Glutamatergic neuron (in vitro differentiated cells): ENCODE measurements at places on chromosomes 6 and 20. TPM values are rescaled to one million over a fixed set of nuclear protein-coding genes. Genes with fewer than 3 reads are reported as not detected.

- no peak for DNase-seq
Measured at GRCh38 chr6:110560239-110561007, 84.0 kb upstream of the SLC22A16 start.

DNA sequence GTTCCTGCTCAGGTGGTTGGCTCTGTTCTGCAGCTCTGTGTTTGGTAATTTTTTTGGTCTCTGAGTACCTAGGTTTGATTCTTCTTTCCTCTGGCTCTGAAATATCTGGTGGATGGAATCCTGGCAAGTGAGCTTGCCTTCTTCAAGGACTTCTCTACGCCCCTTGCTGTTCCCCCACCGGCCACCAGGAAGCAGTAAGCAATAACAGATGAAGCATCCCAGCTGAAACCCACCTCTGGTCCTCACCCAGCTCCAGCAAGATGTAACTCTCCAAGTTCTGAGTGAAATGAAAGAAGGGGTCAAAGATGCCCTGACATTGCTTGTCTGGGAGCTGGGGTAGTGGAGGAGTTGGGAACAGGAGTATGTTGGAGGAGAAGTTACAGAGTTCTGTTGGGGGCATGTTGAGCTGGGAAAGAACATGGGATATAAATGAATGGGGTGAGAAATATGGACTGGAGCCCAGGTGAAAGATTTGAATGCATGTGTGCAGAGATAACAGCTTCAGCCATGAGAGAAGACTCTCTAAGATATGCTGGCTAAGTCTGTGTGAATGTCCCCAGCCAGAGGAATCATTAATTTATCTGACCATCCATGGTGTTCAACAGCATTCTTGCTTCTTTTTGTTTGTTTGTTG is 51.3 kb upstream of the GLP1R start:
- DNase-seq: peak; percentile 80

ANGPT4 gene
- total RNA-seq: 0.22 TPM

GRCh38 chr6:91719414-91719813 is 1132.5 kb upstream of the MAP3K7 start:
- DNase-seq: no peak

HSPA12B gene
- 0.44 TPM for total RNA-seq

GRCh38 chr6:13834790-13835189 is 20.4 kb upstream of the MCUR1 start:
- DNase-seq: no peak

DNA sequence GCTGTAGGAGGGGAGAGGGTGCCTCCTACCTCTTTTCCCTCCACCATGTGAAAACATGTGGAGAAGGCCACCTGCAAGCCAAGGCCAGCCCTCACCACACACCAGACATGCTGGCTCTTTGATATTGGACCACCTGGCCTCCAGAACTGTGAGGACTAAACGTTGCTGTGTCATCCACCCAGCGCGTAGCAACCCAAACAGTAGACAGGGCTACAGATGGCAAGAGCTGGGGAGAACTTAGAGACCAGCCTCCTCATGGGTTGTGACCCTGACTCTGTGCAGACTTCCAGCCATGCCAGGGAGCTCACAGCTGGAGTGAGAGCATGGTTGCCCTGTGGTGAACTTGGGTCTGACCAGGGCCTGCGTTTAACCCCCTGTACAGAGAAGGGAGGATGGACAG is 195.9 kb upstream of the CST7 start:
- DNase-seq: no peak

CRIP3 gene
- 0.69 TPM for total RNA-seq

GSTA1 gene
- not detected for total RNA-seq

- DNase-seq: no peak
Measured at GRCh38 chr20:58523971-58524315, 8.7 kb upstream of the APCDD1L start.

- DNase-seq: no peak
Measured at GRCh38 chr6:143150281-143150680, 89.6 kb downstream of the AIG1 start.

- no peak for DNase-seq
Measured at GRCh38 chr6:136773473-136773796, 18.8 kb downstream of the MAP3K5 start.

GRCh38 chr6:95017922-95018321 is 559.4 kb upstream of the MANEA start:
- no peak for DNase-seq

SPEF1 gene
- 0.22 TPM for total RNA-seq

OR2J3 gene
- total RNA-seq: not detected

NFATC2 gene
- not detected for total RNA-seq

DNA sequence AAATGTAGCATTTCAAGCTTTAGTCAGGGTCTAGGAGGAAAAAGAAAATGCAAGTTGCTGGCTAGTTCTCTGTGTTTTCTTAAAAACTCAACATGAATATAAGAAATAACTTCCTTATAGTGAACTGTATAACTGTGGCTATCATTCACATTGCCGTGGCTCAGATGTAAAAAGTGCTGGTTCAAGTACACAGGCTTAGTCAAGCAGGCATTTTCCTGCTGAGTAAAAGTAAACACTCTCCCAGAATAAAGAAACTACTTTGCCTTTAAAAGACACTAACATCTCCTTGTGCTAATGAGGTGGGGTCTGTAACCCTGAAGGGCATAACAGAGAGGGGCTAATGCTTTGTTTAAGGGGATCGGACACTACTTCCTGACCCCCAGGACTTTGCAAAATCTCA is 3.3 kb downstream of the ATP5F1E start:
- no peak for DNase-seq

DNA sequence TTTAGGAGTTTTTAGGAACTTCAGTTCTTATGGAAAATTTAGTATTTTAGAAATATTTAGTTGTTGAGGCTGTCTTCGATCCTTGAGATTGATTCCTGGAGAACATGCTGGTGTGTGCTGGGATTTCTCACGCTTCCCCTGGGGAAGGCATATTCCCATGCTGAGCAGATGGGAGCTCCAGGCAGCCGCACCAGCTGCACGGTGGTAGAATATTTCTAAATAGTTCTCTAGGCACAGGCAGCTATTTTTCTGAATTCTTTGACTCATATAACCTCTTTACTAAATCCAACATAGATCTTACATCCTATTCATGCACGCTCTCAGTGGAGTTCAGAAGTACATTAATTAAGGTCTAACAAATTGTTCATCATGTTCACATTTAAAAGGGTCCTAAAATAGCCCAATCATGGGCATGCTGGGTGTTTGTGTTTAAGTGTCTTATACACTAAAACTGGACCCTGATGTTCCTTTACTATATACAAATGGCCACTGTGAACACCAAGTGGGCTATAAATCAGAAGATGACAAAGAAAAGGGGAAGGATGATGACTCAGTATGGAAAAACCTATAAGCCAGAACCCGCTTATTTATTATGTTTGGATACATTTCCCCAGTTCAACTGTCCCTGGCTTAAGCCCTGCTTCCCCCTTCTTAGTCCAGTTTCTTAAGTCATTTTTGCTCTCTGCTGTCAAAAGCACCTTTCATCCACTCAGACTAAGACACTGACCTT is 138.5 kb downstream of the UST start:
- DNase-seq: peak; percentile 44

MCCD1 gene
- not detected for total RNA-seq

ABT1 gene
- total RNA-seq: 15.9 TPM

FOXA2 gene
- total RNA-seq: not detected

PEX7 gene
- 4.1 TPM for total RNA-seq

GRCh38 chr6:33185190-33185589 is 7.1 kb downstream of the COL11A2 start:
- DNase-seq: no peak

DNA sequence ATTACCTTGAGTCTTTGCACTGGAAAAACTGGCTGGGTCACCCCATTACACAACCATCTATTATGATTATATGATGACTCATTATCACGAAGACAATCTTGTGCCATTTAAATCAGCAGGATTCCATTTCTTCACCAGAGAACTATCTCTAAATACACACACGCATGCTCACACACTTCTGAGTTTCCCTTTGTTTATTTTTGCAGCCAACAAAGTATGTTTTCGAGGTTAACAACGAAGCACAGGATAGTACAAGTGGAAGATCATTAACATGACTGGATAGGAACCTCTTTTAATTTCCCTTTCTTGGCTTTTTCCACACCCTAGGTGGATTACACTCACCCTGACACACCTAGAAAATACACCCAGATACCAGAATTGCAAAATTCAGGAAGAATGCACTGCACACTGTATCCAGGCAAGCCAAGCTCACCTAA is 18.9 kb downstream of the PERP start:
- DNase-seq: no peak

BPI gene
- not detected for total RNA-seq

NR2E1 gene
- not detected for total RNA-seq

DNA sequence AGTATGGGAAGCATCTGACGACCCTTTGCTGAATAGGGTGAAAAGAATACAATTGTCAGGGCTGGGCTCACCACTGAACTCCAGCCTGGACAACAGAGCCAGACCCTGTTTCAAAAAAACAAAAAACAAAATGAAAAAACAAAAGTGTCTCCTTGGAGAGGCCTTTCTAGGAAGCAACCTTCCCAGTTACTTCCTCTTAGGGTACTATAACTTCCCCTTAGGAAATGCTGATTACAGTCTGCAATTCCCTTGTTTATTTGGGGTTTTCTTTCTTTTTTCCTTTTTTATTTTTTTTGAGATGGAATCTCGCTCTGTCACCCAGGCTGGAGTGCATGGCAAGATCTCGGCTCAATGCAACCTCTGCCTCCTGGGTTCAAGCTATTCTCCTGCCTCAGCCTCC is 20.5 kb upstream of the TTPAL start:
- no peak for DNase-seq

GRCh38 chr6:116948533-116949304 is 71.7 kb downstream of the RFX6 start:
- DNase-seq: no peak

LSM2 gene
- 68.2 TPM for total RNA-seq

GRCh38 chr6:12898603-12899002 is 182.0 kb downstream of the PHACTR1 start:
- no peak for DNase-seq
